ENCODE measurements at places on chromosomes 6 and 20.
A peak's percentile ranks its signal among the peaks of the same experiment; 100 is the strongest.

GRCh38 chr20:50645253-50646068 lies 45.9 kb downstream of the RIPOR3 start:
- no peak for DNase-seq

GRCh38 chr6:42225029-42225339 lies 7.3 kb upstream of the MRPS10 start:
- DNase-seq, result no peak

DNA sequence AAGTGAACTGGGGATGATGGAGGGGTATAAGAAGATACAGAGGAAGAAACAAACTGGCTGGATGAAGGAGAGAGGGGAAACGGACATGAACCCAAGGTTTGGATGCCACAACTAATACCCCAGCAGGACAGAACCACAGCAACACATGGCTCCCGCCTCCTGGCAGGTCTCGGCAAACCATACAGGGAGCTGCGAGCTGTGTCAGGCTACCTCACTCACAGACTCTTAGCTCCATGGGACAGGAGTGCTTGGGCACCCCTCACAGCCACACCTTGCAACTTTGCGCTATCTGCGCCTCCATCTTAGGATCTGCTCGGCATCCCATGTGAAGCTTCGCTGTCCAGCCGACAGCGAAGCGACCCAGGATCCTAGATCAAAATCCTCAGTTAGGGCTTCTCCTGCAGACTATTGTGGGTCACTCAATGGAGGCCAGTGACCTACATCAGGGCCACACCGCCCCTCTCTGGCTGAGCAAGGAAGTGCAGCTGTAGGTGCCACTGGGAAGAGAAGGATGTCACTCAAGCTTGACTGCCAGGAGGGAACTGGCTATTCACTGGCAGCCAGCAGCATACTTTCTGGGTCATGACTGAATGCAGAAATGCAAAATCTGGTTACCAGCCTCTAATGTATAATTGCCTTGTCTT lies 174.4 kb upstream of the RIN2 start:
- peak; percentile 67 for DNase-seq

DNA sequence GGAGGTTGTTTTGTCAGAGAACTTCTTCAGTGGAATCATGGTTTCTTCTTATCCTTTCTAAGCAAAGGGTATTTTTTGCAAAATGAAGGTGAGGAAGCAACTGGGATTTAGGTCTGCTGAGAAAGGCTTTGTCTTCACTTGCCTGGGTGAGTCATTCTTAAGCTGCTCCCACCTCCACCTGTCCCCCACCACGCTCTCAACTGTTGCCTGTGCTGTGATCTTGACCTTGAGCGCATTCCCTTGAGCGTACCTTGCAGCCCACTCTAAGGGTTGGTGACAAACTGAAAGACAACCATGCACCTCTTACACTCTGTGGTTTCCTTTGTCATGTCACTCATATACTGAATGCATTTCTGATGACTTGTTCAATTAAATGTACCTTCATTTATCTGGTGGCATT lies 641.1 kb downstream of the RNF144B start:
- no peak for DNase-seq

DNA sequence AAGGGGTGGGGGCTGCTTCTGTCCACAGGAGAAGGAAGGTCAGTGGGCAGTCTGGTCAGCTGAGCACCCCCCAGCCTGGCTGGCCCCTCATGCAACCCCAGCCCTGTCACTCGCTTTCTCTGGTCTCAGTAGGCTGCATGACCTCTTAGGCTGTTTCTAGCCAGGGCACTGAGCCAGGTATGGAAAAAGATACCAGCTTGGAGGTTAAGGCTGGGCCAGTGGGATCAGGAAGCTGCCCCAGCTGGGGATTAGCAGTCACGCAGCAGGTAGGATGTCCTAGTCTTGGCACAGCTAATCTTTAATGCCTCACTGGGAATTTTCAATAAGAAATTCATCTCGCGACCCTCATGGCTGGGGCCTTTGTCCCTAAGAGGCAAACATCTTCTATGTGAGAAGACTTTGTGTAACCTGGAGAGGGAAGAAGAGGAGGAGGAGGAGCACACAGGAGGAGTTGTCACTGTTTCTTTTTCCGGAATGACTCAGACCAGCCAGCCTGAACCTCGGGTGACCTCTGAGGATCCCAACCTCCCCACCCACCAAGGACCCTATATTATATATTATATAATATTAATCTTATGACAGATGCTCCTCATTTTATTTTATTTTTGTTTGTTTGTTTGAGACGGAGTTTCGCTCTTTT lies 2.4 kb upstream of the BPIFA2 start:
- no peak for DNase-seq

DNA sequence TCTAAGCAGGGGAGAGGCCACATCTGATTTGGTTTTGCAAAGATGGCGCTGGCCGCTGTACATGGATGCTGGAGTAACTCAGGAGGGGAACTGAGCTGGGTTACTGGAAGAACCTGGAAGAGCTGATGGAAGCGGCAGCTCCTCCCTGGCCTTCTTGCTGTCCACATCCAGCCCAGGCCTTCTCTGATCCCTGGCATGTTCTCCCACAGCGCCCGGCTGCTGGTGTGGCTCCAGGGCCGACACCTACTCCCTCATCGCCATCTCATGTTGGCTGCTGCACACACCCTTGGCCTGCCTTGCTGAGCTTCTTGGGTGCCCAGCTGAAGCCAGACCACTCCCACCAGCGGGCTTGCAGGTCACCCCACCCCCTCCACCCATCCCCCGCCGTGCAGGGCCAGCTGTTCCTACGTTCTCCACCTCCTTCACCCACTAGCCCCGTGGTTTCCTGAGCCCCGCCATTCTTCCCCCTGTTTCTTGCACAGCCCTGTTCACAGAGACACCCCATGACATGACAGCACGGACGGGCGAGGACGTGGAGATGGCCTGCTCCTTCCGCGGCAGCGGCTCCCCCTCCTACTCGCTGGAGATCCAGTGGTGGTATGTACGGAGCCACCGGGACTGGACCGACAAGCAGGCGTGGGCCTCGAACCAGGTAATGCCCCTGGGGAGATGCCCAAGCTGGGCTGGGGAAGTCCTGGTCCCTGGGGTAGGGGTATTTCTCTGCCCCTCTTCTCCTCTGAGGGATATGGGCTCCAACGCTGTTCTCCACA lies 28.4 kb downstream of the VSTM2L start:
- DNase-seq, result no peak

- DNase-seq, result no peak
Measured at GRCh38 chr20:60064554-60065196, 106.5 kb downstream of the CDH26 start.

DNA sequence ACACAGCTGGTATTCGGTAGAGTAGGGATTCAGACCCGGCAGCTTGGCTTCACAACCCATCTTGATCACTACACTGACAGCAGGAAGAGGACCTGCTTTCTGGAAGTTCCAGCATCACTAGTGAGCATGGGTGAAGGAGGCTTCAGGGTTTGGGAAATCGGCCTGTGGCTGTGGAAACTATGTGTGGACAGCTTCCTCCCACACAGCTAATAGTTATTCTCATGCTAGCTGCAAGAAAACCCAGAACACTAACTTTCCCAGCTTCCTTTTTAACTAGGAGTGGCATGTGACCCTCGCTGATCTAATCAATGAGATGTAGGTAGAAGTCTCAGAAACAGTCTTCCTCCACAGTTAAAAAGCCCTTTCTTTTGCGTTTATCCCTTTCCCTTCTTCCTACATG lies 36.3 kb upstream of the SIRPA start:
- no peak for DNase-seq

DNA sequence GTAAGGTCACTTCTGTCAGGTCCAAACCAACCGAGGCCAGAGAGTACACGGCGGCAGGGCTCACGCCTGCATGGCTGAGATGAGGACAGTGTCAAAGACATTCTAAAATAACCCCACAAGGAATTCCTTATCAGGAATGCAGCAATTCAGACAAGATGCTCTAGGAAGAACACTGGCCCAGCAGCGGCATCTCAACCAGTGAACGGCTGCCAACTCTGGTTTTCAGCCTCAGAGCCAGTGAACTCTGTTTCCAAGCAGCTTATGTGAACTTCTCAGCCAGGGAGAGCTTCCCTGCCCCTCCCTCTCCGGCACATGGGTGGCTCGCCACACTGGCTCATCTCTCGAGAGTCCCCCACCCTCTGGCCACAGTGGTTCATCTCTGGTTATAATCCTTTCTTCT lies 36.9 kb downstream of the KCNQ2 start:
- no peak for DNase-seq

GRCh38 chr6:36964349-36964748 lies 9.8 kb downstream of the PI16 start:
- DNase-seq, result no peak

DNA sequence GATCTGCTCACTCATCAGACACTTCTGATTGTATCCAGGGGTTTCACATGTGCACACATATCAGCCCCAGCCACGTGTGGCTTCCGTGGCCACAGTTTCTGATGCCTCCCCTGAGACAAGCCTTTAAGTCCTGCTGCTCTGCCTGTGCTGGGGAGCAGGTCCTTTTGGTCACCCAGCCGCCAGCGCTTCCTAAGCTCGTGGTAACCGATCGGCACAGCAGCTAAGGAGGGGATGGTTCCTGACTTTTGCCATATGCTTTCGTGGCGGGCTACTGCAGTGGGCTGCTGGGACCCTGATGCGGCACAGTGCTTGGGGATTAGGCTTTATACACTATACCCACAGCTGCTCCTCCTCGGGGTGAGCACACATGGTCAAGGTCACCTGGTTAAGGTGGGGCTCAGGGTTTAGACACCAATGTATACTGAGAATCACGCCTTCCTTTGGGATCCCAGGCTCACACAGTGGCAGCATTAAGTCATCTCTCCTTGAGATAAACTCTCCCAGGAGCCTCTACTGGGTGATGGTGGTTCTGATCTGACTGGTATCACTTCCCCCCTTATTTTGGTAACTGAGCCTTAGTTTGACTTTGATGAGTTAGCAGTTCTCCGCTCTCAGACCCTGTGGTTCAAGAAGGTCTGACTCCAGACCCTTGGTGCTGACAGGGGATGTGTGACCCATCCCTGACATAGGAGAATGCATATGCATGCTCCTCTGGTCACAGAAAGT lies 85.9 kb upstream of the KCNG1 start:
- DNase-seq, result no peak

DNA sequence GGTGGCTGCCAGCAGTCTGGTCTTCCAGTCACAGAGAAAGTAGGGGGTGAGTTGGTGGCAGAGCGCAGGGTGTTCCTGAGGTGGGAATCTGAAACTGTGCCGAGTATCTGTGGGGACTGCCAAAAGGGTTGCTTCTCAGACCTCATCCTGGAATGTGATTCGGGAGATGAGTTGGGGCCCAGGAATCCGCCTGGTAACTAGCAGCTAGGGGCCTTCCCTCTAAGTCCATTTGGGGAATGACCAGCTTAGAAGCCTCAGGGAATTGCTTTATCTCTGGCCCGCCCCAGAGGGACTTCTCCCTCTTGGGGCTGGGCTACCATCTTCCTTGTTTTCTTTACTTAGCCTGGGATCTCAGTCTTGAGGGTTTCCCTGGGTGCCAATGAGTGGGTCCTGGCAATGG lies 49.6 kb downstream of the MOCS1 start:
- DNase-seq, result no peak

DNA sequence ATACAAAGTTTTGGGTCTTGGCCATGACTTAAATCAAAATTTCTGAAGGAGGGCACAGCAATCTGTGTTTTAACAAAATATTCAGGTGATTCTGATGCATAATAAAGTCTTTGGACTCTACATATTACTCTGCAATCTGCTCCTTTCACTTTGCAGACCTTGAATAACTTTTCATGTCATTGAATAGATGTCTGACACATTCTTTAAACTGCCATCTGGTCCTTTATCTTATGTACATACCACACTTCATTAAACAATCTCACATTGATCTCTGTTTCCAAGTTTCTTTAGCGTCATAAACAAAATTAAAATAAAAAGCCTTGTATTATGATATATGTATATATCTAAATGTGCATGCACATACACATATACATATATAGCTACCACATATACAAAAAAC lies 831.2 kb downstream of the MAFB start:
- no peak for DNase-seq

DNA sequence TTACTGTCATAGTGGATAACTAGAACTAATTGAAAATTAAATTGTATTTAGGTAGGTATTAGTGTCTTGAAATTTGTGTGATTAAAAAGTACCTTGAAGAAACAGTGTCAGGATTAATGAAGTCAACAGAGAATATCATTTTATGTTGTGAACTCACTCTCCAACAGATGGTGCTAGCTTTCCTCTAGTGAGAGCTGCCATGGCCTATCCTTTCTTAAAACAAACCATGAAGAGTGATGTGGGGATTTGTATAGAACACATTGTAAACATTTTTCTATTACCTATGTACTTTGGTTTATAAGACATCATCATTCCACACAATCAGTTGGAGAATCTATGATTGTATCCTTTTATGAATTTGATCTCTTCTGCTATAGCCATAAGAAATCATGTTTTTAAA lies 4.8 kb upstream of the SRSF12 start:
- DNase-seq, result no peak

DNA sequence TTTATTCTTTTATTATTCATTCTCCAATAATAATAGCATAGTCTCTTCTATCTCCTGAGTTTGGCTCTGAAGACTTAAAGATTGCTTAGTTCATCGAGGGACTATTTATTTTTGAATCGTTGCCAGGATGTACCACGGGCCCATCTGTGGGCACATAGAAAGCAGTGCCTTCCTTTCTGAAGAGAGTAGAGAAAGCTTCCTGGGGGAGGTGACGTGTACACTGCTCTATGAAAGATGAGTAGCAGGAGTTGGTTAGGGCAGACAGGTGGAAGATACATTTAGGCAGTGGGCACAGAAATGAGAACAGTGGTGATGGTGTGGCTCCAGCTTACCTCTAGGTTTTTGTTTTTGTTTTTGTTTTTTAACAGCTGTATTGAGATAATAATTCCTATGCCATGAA lies 98.4 kb downstream of the CDKAL1 start:
- DNase-seq, result no peak

GRCh38 chr6:142697001-142697335 lies 248.0 kb downstream of the HIVEP2 start:
- DNase-seq, result no peak

GRCh38 chr6:20205722-20206161 lies 6.5 kb downstream of the MBOAT1 start:
- DNase-seq, result no peak

GRCh38 chr20:1979106-1979778 lies 14.6 kb downstream of the PDYN start:
- DNase-seq, result no peak

GRCh38 chr20:38252292-38253288 lies 7.9 kb downstream of the KIAA1755 start:
- DNase-seq, result no peak

DNA sequence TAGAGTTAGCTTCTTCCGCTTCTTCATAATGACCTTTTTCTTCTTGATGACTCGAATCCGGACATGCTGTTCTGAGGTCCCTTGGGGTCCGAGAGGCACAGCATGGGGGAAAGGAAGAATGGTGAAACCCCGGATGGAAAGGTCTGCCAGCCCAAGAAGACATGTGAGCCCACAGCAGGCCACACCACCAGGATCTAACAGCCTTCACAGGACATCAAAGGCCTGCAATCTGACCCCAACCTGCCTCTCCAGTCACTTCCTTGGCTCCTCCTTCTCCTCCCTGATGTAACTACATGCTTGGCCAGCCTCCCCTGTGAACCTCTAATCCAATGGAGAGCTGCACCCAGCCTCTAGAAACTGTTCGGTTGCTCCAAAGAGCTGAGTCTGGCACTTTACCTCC lies 1.6 kb downstream of the CPXM1 start:
- no peak for DNase-seq

GRCh38 chr6:121354764-121355163 lies 20.5 kb upstream of the TBC1D32 start:
- DNase-seq, result no peak

GRCh38 chr6:157328108-157328692 lies 4.9 kb upstream of the TMEM242 start:
- DNase-seq, result no peak

Data from NCI-H1092 (cell line).